ENCODE measurements at places on chromosomes 4 and X.

- H3K27me3 ChIP-seq: no peaks in the 10 kb centered on the region
- H3K4me3 ChIP-seq: no peak overlapping the region
- no peak overlapping the region for H3K27ac ChIP-seq
- H3K4me1 ChIP-seq: no peaks in the 10 kb centered on the region
Measured at GRCh38 chr4:132227151-132227856, 921.8 kb upstream of the PCDH10 start.

DNA sequence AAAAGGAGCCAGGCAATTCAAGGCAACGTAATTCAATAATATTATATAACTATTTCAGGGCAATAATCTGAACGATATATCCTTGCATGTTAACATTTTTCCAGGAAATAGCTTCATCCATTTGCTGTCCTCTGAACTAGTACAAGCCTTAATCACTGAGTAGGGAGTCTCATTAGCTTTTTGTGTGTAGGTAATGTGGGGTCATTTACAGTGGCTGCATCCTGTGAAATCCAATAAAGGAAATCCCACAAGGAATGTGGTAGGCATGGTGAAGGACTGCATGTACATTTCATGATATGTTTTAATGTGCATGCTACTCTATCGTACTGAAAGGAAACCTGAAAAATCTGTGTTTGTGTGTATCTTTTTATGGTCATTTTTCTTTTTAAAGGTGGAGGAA is 103.5 kb downstream of the SLC4A4 start:
- H3K36me3 ChIP-seq: no peaks in the 10 kb centered on the region
- H3K27me3 ChIP-seq: no peaks in the 10 kb centered on the region
- no peak overlapping the region for H3K4me3 ChIP-seq
- DNase-seq: no peak
- H3K4me1 ChIP-seq: no peaks in the 10 kb centered on the region
- no peak overlapping the region for H3K27ac ChIP-seq

GRCh38 chr4:96016634-96017299 is 176.9 kb downstream of the PDHA2 start:
- H3K36me3 ChIP-seq: no peaks in the 10 kb centered on the region
- DNase-seq: no peak
- no peaks in the 10 kb centered on the region for H3K4me1 ChIP-seq
- no peak overlapping the region for H3K27ac ChIP-seq
- no peaks in the 10 kb centered on the region for H3K27me3 ChIP-seq

DNA sequence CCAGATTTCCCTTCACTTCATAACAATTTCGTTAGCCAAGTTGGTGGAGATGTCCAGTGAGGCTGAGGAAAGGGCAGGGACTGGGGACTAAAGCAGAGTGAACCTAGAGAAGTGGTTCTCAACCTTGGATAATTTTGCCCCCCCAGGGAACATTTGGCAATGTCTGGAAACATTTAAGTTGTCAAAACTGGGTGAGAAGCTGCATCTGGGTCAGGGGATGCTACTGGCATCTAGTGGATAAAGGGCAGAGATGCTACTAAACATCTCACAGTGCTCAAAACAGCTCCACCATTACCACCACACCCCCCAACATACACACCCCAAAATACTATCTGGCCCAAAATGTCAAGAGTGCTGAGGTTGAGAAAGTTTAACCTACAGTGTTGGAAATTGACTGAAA is 32.0 kb upstream of the FGF16 start:
- peak overlapping the region; percentile 57 for H3K27ac ChIP-seq
- no peaks in the 10 kb centered on the region for H3K4me1 ChIP-seq
- H3K36me3 ChIP-seq: no peaks in the 10 kb centered on the region
- no peak for DNase-seq
- no peaks in the 10 kb centered on the region for H3K27me3 ChIP-seq

DNA sequence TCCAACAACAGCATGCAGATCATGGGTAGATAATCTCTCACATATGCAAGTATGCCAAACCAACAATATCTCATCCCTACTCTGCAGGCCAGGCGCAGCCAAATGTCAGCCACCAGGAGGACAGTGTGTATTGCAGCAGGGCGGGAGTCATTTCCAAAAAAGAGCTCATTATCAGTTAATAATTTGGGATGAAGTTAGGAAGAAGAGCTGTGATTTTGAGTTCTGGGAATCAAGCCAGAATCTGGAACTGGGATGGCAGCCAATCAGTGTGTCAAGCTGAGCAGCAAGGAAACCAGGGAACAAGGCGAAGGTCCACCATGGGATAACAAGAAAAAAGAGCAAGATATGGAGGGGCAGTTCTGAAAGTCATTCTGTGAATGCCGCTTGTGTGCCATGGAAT is 88.2 kb upstream of the CAMK2D start:
- no peaks in the 10 kb centered on the region for H3K27me3 ChIP-seq
- H3K36me3 ChIP-seq: no peaks in the 10 kb centered on the region
- no peak overlapping the region for H3K27ac ChIP-seq
- DNase-seq: no peak
- H3K4me1 ChIP-seq: no peaks in the 10 kb centered on the region

GRCh38 chr4:8084712-8085490 is 73.7 kb downstream of the ABLIM2 start:
- H3K36me3 ChIP-seq: no peaks in the 10 kb centered on the region
- H3K27me3 ChIP-seq: no peaks in the 10 kb centered on the region
- H3K27ac ChIP-seq: no peak overlapping the region
- H3K4me1 ChIP-seq: no peaks in the 10 kb centered on the region

GRCh38 chrX:71996136-71996535 is 85.5 kb downstream of the NHSL2 start:
- H3K36me3 ChIP-seq: no peaks in the 10 kb centered on the region
- H3K27me3 ChIP-seq: no peaks in the 10 kb centered on the region
- no peaks in the 10 kb centered on the region for H3K4me1 ChIP-seq
- H3K4me3 ChIP-seq: no peak overlapping the region
- H3K27ac ChIP-seq: no peak overlapping the region

GRCh38 chr4:5812506-5813229 is 80.2 kb downstream of the CRMP1 start:
- no peak for DNase-seq
- H3K4me3 ChIP-seq: no peak overlapping the region
- H3K27ac ChIP-seq: no peak overlapping the region

- no peaks in the 10 kb centered on the region for H3K36me3 ChIP-seq
- no peaks in the 10 kb centered on the region for H3K4me1 ChIP-seq
- H3K4me3 ChIP-seq: peak within 1 kb of the TSS; percentile 28
- H3K27ac ChIP-seq: no peak within 1 kb of the TSS
- no peaks in the 10 kb centered on the region for H3K27me3 ChIP-seq
- DNase-seq: peak; percentile 83
Measured at GRCh38 chrX:46758956-46759644, at the start of gene SLC9A7. Gene SLC9A7, minus strand, starts transcription at chrX:46759118. Its CDS starts 89 bp downstream, at chrX:46759029.

- no peaks in the 10 kb centered on the region for H3K36me3 ChIP-seq
- no peaks in the 10 kb centered on the region for H3K4me1 ChIP-seq
- DNase-seq: no peak
- H3K27ac ChIP-seq: no peak overlapping the region
- no peak overlapping the region for H3K4me3 ChIP-seq
Measured at GRCh38 chrX:100748108-100748507, 16.2 kb upstream of the SYTL4 start.

DNA sequence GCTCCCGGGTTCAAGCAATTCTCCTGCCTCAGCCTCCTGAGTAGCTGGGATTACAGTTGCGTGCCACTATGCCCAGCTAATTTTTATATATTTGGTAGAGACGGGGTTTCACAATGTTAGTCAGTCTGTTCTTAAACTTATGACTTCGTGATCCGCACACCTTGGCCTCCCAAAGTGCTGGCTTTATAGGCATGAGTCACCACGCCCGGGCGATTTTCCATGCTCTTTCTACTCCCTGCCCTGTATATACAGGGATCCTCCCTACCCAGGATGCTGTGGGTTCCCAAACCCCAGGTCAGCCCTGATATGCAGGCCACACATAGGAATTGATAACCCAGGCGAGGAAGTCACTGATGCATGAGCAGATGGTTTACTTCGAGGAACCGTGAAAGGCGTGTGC is 31.4 kb downstream of the SSX5 start:
- no peak overlapping the region for H3K4me3 ChIP-seq
- no peaks in the 10 kb centered on the region for H3K36me3 ChIP-seq
- H3K27ac ChIP-seq: no peak overlapping the region
- H3K27me3 ChIP-seq: no peaks in the 10 kb centered on the region

GRCh38 chrX:68490644-68491043 is 8.2 kb upstream of the YIPF6 start:
- H3K27me3 ChIP-seq: no peaks in the 10 kb centered on the region
- no peaks in the 10 kb centered on the region for H3K36me3 ChIP-seq
- no peak overlapping the region for H3K4me3 ChIP-seq
- DNase-seq: no peak
- H3K4me1 ChIP-seq: peaks cover 3% of the 10 kb centered on the region
